Fibroblast of skin of left biceps (primary cell): ENCODE measurements at places on chromosomes 12 and 14.

DNA sequence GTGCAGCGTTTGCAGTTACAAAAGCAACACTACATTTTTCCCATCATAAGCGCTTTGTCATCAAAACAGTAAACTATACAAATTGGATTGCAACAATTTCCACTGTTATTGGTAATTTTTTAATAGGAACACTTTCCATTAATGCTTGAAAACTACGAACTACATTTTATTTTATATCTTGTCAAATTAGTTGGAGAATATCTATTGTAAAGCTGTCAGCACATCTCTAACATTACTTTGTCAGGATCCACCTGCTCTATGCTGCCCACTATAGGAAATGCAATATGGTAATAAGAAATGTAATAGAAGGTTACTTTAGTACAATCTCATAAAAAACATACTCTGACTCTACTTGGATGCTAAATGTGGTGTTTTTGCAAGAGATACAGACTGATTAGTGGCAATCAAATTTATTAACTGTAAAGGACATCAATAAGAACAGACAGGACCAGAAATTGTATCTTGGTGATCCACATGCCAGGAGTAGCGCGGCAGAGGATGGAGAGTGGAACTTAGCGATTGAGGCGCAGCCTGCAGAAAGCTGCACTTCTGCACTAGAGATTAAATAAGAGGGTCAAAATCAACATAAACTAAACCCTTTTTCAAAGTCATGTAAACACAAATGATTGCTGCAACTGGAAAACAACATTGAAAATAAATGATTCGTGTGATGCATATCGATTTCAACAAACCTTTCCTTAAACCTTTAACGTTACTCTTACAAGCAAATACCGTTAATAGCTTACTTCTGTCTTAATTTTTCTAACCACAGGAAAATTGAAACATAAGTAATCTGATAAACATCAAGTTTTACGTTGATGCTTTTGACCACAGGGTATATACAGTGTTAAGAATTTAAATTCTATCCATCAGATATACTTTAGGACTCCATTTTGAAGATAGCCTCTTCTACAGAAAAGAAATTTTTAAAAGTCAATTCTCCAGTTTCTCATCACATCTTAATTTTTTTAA is 3.6 kb upstream of the ARID2 start:
- no peak for DNase-seq

DNA sequence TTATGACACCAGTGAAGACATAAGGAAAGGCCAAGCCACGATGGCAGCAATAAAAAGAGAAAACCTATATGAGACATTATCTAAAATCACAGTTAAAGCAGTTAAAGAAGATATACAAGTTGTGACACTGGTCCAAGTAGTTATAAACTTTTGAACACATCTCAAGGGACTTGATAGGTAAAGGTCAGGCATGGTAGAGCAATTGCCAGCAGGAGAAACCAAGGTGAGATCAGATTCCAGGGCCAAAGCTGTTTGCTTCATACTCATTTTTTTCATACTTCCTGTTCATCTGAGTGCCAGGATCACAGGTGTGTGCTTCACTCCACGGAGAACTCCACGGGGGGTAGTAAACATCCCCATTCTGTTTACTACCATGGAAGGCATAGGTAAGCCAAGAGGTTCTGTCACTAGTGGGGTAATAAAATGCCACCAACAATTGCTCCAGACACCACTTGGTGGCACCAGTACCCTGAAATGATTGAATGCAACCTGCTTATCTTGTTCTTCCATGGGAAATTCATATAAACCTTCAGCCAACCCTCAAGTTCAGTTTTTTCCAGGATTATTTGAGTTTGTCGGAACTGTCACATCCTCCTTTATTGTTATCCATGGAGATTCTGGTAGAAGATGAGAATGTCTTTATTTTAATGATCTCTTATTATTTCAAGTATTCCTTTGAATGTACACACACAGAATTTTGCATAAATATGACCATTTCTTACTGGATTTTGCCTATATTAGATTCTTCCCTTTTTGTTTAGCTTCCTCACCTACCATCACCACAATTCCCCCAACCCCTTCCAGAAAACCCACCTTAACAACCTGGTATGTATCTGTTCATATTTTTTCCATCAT is 59.2 kb upstream of the TSPAN8 start:
- no peak for DNase-seq

- DNase-seq, result no peak
Measured at GRCh38 chr14:98906123-98906995, 365.6 kb downstream of the BCL11B start.

DNA sequence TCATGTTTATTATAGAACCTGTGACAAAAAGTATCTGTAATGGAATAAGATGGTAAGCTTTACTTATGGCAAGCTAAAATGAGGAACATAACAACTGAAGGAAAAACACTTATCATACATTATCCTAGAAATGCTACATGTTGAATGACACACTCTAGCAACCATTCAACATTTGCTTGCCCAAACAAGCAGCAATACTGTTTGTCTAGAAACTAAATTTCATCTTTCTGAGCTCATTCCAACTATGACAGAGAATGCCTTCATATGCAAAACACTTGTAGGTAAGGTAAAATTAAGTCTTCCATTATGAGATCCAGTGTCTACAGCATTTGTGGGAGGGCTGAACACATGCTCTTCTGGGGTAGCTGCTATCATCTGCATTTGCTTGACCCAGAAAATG is 108.1 kb downstream of the MDGA2 start:
- DNase-seq, result no peak

DNA sequence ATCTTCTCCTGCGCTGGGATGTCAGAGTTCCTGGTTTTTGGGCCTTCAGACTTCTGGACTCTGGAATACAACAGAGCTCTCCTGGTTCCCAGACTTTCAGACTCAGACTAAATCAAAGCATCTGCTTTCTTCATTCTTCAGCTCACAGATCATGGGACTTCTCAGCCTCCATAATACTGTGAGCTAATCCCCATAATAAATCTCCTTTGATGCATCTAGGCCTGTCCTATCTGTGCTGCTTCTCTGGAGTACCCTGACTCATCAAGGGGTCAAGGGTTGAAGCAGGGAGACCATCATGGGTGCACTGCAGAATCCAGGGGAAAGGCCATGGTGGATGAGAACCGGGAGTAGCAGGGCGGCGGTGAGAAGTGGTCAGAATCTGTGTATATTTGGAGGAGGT is 1094.1 kb upstream of the TMEM132C start:
- DNase-seq, result no peak

DNA sequence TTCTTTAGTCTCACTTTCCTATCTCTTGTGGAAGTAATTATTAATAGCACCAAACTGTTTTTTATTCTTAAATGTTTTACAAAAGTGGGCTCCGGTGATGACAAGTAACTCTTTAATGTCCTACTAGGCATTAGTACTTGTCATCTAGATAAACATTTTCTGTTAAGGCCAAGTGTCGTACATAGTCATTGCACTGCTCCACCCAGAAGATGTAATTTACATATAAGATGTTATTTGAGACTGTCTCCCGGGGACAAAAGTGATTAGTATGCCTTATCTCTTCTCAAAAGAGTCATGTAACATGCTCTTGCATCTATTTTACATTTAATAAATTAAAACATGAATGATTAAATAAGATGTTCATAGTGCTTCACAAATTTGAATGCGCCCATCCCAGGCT is 88.4 kb downstream of the FLRT2 start:
- DNase-seq, result no peak

DNA sequence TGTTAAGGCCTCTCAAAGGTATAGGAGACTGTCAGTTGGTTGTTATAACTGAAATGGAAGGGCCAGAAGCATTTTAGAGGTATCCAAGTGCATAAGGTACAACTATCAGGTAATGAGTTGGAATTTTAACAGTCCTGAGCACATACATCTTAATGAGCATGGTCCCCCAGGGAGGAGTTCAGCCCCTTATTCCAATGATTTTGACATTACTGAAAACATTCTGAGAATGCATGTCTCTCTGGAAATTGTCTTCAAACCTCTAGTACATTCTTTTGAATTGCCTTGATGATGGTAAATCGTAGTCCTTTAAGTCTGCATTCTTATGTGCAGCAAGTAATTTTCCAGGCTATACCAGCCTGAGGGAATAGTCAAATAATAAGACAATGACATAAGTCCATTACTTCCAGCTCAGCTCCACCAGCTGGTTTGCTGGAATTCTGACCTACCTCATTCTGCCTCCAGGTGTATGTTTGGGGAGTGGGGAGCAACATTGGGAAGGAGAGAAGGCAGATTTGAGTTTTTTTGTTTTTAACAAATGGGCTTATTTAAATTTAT is 239.2 kb downstream of the MSRB3 start:
- DNase-seq, result no peak

- DNase-seq, result no peak
Measured at GRCh38 chr14:100155049-100155621, 4.3 kb downstream of the DEGS2 start.

DNA sequence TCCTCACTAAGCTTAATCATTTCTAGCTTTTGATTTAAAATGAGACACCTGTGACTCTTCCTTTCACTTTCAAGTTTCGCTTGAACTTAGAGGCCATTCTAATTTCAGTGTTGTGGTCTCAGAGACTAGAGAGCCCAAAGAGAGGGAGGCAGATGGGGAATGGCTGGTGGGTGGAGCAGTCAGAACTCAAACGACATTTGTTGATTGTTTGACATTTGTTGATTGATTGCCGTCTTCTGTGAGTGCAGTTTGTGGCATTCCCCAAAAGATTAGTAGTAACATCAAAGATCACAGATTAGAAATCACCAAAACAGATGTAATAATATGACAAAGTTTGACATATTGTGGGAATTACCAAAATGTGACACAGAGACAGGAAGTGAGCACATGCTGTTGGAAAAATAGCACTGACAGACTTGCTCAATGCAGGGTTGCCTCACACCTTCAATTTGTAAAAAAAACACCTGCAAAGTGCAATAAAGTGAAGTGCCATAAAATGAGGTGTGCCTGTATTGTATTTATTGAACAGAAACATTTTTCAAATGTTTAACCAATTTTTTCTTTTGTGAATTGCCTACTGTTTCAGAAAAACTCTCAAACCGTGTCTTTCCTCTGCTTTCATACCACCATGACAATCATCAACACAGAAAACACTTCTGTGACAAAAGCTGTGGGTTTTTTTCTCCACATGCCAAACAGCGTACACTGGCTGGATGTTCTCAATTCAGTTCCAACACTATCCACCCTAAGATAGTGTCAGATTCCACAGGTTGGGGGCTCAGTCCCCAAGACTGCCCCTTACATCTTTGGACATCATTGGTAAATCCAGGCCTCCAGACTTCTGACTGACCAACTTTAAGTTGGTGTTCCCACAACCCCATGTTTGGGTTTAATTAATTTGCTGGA is 376.3 kb upstream of the RGS6 start:
- no peak for DNase-seq
